NCI-H2081 (cell line): ENCODE measurements at places on chromosomes 1 and 21.

DNA sequence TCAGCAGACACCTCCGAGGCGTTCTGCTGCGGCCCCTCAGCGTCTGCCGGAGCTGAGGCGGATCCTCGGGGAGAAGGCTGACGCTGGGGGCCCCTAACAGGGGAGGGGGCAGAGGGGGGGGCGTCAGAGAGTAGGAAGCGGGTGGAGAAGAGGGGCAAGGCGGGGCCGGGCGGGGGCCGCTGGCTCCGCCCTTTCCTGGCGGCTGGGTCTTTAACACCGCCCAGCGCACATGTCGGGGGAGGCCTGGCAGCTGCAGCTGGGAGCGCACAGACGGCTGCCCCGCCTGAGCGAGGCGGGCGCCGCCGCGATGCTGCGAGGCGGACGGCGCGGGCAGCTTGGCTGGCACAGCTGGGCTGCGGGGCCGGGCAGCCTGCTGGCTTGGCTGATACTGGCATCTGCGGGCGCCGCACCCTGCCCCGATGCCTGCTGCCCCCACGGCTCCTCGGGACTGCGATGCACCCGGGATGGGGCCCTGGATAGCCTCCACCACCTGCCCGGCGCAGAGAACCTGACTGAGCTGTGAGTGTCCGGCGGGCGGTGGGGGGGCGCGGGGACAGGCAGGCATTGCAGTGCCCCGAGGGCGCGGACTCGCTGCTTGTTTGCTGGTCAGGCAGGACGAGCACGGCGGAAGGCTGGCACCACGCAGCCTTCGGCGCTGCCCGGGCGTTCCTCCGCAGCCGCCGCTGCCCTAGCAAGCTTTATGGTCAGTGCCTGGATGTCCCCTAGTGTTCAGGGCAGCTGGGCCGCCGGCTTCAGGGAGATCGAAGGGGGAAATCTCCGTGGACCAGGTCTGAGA is at the start of gene NTRK1:
Gene NTRK1 (plus strand): TSS at position 238 of the 796 bp plus-strand sequence. CDS start 70 bp downstream, at position 308.
- peak; percentile 69 for DNase-seq

GRCh38 chr1:15151377-15151806 is 2.2 kb upstream of the TMEM51 start:
- no peak for DNase-seq

DNA sequence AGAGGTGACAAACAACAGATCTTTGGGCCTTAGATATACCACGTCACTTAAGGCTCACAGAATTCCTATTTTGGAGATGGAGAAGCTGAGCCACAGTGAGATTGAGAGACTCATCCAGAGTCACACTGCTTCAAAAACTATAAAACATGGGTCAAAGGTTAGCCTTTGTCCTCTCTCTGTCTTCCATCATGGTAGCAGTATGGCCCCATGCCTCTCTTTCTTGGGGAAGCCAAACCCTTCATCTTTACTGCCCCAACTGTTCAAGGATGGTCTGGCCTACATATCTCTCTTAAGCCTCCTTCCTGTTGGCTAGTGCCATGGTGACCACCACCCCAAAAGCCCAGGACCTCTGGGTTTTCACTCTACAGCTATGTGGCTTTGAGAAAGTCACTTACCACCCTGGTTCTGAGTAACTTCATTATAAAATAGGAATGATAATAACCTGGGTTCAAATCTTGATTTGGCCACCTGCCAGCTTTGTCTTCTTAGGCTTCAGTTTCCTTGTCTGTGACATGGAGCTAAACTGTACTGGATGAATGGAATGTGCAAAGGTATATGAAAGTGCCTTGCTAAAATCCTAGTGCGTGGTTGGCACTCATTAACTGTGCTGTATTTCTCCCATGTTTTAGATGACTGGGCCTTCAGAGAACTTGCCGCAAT is 85.9 kb upstream of the JUN start:
- no peak for DNase-seq

DNA sequence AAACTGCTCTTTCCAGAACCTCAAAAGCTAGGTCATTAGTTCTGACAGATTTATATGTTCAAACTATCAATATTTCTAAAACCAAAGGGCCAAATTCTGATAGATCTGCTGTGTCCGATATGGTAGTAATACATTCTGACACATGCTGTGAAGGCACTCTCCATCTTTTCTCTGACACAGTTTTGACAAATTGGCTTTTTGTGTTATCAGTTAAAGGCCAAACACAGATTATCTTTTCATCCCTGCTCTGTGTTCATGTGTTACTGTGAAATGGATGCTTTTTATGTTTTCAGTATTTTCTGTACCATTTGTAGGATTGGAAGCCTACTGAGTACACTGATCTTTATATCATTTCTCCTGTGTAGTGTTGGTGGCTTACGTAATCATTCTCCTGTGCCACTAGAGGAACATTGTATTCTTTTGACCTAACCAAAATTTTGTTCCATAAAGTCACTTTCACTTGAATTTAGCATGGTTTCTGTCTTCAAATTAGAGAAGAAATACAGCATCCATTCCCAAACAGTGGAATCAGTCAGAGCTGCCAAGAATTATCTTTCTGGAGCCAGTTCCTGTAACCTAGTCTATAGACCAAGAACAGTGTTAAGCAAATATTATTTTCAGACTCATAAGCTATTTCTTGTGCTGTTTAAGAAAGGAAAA is 137.2 kb downstream of the ADGRL2 start:
- DNase-seq: no peak

DNA sequence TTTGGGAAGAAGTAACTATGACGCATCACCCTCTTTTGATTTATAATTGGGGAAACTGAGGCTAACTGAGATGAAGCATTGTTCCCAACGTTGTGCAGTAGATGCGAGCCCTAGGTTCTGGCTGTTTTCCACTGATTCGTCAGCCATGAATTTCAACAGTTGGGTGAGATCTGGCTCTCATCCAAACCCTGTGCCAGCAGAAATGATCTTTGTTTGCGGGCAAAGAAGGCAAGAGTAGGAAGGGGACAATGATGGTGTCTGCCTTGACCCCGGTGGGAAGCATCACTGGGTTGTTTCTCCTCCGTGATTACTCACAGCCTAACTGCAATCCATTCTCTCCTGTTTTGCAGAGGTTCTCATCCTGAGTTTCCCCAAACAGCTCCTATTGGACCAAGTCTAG is 142.3 kb downstream of the MIS18A start:
- no peak for DNase-seq

DNA sequence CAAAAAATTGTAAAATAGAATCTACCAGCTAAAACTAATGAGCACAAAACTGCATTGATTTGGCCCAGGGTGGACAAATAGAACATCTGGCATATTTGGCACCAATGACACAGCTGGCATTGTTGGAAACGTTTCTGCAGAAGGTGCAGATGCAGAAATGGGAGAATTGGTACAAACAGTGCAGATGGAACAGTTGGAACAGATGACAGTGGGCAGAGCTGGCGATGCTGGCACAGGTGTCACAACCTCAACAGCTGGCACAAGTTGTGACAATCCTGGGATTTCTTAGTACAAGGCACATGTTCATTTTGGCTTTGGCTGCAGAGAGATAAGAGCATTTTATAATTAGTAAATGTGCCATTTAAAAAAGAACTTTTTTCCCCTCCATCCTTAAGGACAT is 91.1 kb upstream of the ZBTB18 start:
- DNase-seq: no peak

DNA sequence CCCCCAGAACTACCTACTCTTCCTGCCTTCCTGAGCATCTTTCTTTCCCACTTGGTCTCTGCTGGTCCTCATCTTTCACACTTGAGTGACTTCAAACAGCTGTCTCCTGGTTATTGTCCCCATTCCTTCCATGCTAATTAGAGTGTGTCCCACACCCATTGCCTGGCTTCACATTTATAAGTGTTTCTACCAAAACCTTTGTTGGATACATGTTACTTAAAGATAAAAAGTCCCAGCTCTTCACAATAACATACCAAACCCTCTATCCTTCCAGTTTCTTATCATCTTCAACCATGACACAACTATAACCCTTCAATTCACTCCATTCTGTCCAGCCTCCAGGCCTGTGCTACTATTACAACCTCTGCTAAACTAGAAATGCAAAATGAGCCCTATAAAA is 41.0 kb downstream of the VCAM1 start:
- no peak for DNase-seq

DNA sequence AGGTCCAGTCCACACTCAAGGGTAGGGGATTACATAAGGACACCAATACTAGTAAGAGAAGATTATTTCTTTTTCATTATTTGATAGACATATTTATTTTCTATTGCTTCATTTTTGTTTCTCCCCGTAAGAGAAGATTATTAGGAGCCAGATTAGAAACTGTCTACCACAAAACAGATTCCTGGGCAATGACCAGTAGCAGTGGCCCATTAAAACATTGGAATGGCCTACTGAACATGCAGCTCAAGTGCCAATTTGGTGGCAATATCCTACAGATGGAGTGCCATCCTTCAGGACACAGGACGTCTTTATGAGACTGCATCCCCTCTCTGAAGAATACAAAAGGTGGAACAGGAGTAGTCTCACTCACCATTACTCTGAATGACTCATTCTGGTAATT is 34.0 kb upstream of the ARHGAP29 start:
- DNase-seq: no peak

- no peak for DNase-seq
Measured at GRCh38 chr1:161216945-161217712, 2.0 kb downstream of the FCER1G start.

GRCh38 chr1:79323239-79324025 is 316.9 kb upstream of the ADGRL4 start:
- no peak for DNase-seq

DNA sequence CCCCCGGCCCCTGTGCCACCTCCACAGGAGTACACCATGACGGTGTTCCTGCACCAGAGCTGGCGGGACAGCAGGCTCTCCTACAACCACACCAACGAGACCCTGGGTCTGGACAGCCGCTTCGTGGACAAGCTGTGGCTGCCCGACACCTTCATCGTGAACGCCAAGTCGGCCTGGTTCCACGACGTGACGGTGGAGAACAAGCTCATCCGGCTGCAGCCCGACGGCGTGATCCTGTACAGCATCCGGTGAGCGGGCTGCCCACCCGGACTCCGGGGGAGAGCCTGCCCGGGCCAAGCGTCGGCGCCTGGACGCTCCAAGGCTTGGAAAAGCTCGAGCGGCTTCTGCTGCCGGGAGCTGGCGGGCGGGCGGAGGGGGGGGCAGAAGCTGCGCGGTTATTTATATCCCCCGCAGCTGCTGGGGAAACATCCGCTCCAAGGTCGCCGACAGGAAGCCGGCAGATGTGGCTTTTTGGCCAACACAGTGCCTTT is 6.4 kb downstream of the GABRD start:
- no peak for DNase-seq

DNA sequence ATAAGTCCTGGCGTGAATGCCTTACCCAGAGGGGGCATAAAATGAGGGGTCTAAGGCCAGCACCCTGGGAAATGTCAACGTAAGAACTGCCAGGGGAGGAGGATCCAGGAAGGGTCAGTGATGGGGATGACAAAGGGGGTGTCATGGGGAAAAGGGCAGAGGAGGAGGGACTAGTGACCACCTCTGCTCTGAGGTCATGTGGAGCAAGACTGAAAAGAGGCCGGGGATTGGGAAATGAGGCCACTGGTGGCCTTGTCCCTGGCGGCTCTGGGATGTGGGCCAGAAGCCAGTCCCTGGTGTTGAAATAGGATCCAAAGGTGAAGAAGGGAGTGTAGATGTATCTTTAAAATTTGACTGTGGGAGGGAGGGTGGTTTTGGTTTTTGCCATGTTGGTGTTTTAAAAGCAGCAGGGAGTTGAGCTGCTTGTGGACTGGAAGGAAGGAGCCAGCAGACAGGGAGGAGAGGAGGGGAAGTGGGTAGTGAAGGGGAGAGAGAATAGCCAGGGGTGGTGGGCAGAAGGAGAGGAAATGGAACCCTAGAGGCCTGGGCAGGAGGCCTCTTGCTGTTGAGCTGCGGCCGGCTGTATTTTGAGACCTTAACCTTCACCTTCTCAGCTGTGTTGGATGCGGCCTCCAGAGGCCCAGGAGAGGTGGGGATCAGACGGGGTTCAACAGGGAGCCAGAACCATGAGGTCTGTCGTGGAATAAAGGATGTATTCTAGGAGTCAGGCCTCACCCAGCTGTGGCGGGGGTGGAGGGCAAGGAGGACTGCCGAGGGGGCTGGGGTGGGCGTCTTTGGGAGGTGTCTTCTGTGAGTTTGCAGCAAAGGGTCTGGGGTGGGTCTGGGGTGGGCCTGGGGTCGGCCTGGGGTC is 92.5 kb downstream of the DHRS3 start:
- DNase-seq: no peak

DNA sequence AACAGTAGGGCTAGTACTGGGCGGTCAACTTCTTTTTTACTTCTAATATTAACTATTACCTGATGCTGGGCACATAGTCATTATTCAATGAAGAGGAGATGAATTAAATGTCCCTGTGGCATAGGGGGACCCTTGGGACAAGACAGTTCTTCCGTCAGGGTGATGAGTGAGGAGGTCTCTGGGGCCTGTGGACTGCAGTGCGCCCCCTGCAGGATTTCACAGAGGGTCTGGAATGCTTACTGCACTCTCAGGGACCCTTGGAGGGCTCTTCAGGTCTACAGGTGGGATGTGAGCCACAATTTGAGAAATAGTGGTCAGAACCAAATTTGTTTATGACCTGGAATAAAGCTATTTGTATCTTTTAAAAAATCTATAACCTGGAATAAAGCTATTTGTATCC is 149.4 kb downstream of the FAM78B start:
- no peak for DNase-seq

- DNase-seq: no peak
Measured at GRCh38 chr1:27136236-27136551, 18.7 kb downstream of the SLC9A1 start.

GRCh38 chr1:30572192-30572591 is 151.2 kb downstream of the MATN1 start:
- no peak for DNase-seq

- no peak for DNase-seq
Measured at GRCh38 chr1:107076841-107077240, 20.4 kb downstream of the PRMT6 start.

- no peak for DNase-seq
Measured at GRCh38 chr1:109249654-109250401, 489 bp downstream of the CELSR2 start.

DNA sequence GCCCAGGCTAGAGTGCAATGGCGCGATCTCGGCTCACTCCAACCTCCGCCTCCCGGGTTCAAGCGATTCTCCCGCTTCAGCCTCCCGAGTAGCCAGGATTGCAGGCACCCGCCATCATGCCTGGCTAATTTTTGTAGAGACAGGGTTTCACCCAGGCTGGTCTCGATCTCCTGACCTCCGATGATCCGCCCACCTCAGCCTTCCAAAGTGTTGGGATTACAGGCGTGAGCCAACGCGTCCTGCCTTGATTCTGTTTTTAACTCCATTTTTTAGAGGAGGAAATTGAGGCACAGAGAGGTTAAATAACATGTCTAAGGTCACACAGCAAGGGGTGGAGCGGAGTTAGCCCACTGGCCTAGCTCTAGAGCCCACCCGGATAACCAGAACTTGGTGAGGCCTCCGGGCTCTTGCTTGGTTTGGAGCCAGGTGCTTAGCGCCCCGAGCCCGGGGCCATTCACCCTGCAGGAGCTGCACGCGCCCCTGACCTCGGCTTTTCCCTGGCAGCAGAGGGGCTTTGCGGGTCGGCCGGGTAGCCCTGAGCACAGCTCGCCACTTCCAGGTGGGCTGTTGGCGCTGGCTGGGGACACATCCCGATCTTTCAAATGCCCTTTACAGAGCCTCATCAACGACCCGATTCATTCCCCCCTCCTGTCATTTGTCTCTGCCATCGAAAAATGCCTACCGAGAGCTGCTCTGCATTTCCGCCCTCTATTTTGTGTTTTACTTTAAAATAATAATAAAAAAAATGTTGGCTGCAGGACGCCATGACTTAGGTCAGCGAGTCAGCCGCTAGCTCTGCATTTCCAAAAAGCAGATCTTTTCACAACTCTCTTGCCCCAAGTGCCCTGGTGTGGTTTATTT is 11.2 kb downstream of the SIM2 start:
- DNase-seq: no peak
